ENCODE measurements at places on chromosomes 3 and 15.

DNA sequence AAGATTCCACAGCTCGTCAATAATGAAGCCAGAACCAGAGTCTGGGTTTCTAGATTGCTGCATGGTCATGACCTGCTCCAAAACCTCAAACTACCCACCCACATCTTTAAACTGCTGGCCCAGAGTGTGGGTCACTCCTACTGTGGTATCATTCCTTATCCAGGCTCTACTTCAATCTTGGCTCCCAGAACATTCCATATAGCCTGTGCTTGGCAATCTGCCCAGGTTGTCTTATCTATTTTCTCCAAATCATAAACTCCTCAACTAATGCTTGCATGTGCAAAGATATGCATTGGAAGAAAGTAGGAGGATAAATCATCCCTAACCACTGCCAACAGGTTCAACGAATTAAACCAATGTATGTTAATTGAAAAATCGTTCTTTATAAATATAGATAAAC is 169.7 kb downstream of the ANXA2 start:
- H3K27me3 ChIP-seq, result peaks cover 13% of the 10 kb centered on the region
- no peak overlapping the region for H3K27ac ChIP-seq
- DNase-seq, result no peak
- H3K4me1 ChIP-seq, result peaks cover 2% of the 10 kb centered on the region
- H3K4me3 ChIP-seq, result no peak overlapping the region

GRCh38 chr3:175065497-175065896 is 206.4 kb downstream of the NAALADL2 start:
- no peak overlapping the region for H3K4me3 ChIP-seq
- H3K27me3 ChIP-seq, result no peaks in the 10 kb centered on the region
- no peaks in the 10 kb centered on the region for H3K4me1 ChIP-seq
- DNase-seq, result no peak
- no peaks in the 10 kb centered on the region for H3K36me3 ChIP-seq

DNA sequence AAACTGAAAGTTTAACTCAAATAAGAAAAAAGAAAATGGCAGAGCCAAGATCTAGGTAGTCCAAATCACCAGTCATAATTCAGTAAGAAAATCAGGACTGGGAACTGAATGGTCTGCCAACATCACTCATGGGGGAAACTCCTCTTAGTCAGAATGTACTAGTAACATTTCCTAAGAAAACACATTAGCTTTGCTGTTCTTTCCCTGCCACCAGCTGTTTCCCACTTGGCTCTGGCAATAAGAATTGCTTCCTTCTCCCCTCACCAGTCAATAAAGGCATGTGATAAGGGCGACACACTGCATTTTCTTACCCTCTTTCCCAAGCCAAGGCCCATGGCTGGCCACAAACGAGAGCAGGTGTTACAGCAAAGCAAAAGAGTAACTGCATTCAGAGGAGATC is 46.1 kb downstream of the PIK3R4 start:
- no peak for DNase-seq
- no peak overlapping the region for H3K27ac ChIP-seq
- no peaks in the 10 kb centered on the region for H3K4me1 ChIP-seq
- H3K4me3 ChIP-seq, result no peak overlapping the region
- H3K36me3 ChIP-seq, result peaks cover 38% of the 10 kb centered on the region

DNA sequence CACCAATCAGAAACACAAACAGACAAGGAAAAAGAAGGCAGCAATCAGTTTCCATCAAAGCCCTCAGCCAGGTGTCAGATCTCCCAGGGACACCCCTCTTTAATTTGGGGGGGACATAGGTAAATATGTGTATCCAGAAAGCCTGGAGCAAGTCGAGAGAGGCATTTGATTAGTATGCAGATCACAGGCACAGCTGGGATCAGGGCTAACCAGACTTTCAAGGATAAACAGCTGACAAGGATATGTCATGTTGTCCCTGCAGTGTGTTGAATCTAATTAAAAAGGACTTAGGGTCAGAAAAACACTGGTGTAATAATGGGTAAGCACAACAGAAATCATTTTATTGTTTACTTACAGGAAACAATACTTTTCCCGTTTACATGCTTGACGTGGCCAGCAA is 30.2 kb downstream of the NSMCE3 start:
- no peaks in the 10 kb centered on the region for H3K4me1 ChIP-seq
- H3K36me3 ChIP-seq, result no peaks in the 10 kb centered on the region
- H3K27me3 ChIP-seq, result peaks cover 7% of the 10 kb centered on the region
- H3K4me3 ChIP-seq, result no peak overlapping the region

- peaks cover 12% of the 10 kb centered on the region for H3K27me3 ChIP-seq
- H3K36me3 ChIP-seq, result no peaks in the 10 kb centered on the region
- no peak overlapping the region for H3K4me3 ChIP-seq
- H3K27ac ChIP-seq, result no peak overlapping the region
Observed at GRCh38 chr15:68334661-68335124, 57.1 kb downstream of the FEM1B start.

GRCh38 chr15:70453766-70454165 is 309.6 kb downstream of the UACA start:
- H3K4me1 ChIP-seq, result peaks cover 40% of the 10 kb centered on the region
- peaks cover 18% of the 10 kb centered on the region for H3K27me3 ChIP-seq
- no peaks in the 10 kb centered on the region for H3K36me3 ChIP-seq

GRCh38 chr3:118527514-118528044 is 507.1 kb downstream of the IGSF11 start:
- DNase-seq, result no peak
- no peaks in the 10 kb centered on the region for H3K27me3 ChIP-seq
- no peak overlapping the region for H3K27ac ChIP-seq
- H3K4me3 ChIP-seq, result no peak overlapping the region

- H3K27ac ChIP-seq, result no peak overlapping the region
- peaks cover 25% of the 10 kb centered on the region for H3K4me1 ChIP-seq
- H3K36me3 ChIP-seq, result peaks cover 57% of the 10 kb centered on the region
- DNase-seq, result no peak
Observed at GRCh38 chr3:134481166-134481565, 4.6 kb downstream of the ANAPC13 start.

- no peak overlapping the region for H3K4me3 ChIP-seq
- H3K4me1 ChIP-seq, result peaks cover 7% of the 10 kb centered on the region
- peaks cover 49% of the 10 kb centered on the region for H3K36me3 ChIP-seq
- no peak overlapping the region for H3K27ac ChIP-seq
- DNase-seq, result no peak
Observed at GRCh38 chr15:77476995-77477394, 56.3 kb downstream of the HMG20A start.

Measured in activated CD8-positive, alpha-beta T cell treated with anti-CD3 and anti-CD28 coated beads, Interleukin-2, amount 10 ng/mL, durations not matched to agents 7 days and 5 days (primary cell).